Adipocyte (in vitro differentiated cells): ENCODE measurements at places on chromosomes 11 and 22.

- no peak for DNase-seq
These were observed 19.1 kb upstream of the RPS3 start for GRCh38 chr11:75380245-75380644.

- no peak for DNase-seq
These were observed 13.9 kb downstream of the NNMT start for GRCh38 chr11:114310095-114310494.

- DNase-seq, result no peak
These were observed 15.0 kb downstream of the CABP7 start for GRCh38 chr22:29734838-29735237.

DNA sequence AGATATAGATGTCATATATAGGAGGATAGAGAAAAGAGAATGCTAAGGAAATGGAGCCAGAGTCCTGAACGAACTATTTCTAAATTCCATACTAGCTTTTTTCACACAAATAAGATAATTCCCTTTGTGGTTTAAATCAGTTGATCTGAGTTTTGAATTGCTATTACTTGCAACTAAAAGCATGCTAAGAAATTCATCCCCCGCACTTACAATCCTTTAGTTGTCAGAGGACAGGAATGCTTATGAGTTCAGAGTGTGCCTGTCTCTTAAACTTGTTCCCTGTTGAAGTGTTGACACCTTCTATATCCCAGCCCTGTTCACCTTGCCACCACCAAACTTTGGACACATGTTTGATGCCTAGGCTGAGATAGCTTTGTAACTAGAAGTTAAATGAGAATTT, 406.2 kb downstream of the METTL15 start:
- peak; percentile 36 for DNase-seq

GRCh38 chr11:71947498-71947897, 18.7 kb downstream of the RNF121 start:
- DNase-seq, result no peak
